Osteoblast (primary cell): ENCODE measurements at places on chromosomes 16 and 17. TPM values are rescaled to one million over a fixed set of nuclear protein-coding genes. Genes with fewer than 3 reads are reported as not detected.
A peak's percentile ranks its signal among the peaks of the same experiment; 100 is the strongest.

DNA sequence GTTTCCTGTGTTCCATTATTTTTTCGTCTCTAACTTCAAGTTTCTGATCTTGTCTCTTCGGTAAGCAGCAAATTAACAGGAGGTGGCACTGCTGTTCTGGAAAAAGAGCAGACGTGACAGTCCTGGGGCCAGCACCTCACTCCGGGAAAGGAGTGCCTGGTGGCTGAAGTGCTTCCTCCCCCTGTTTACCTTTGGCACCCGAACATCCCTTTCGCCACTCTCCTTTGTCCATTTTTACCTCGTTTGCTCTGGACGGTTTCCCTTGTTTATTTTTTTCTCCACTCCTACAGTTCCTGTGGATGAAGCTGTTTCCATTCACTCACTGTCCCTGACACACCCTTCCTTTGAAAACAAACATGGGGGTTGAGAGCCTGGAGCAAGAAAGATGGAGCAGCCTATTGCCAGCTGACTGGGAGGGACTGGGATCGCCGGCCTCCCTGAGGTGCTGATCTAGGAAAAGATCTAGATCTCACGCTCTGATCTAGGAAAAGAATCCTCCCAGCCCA, 12.6 kb downstream of the SAP30BP start:
- no peaks in the 10 kb centered on the region for H3K27me3 ChIP-seq
- no peak overlapping the region for H3K4me3 ChIP-seq
- peaks cover 39% of the 10 kb centered on the region for H3K4me1 ChIP-seq

GRCh38 chr16:4746991-4747574, 12.7 kb downstream of the DNAAF8 start:
- H3K4me1 ChIP-seq = no peaks in the 10 kb centered on the region
- peak; percentile 82 for DNase-seq
- H3K27ac ChIP-seq = no peak overlapping the region
- H3K36me3 ChIP-seq = peaks cover 8% of the 10 kb centered on the region
- no peak overlapping the region for H3K4me3 ChIP-seq
- no peaks in the 10 kb centered on the region for H3K27me3 ChIP-seq

GRCh38 chr16:51129105-51129504, 22.0 kb downstream of the SALL1 start:
- no peak overlapping the region for H3K27ac ChIP-seq
- no peaks in the 10 kb centered on the region for H3K27me3 ChIP-seq
- H3K36me3 ChIP-seq = no peaks in the 10 kb centered on the region

DNA sequence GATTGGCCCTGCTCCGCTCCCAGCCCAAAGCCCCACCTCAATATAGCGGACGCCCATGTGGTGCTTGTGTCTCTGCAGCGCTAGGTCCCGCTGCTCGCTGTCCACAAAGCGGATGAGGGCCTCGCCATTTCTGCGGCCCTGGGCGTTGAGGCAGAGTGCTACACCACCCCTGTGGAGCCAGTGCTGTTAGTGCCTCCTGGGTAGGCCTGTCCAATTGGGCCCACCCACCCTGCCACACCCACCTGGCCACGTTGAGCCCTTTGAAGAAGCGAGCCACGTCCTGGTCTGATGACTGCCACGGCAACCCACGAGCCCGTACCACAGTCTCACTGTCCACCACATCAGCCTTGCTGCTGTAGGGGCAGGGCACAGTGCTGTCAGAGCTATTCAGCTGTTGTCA, 3.6 kb downstream of the ESRP2 start:
- H3K27ac ChIP-seq = no peak overlapping the region
- DNase-seq = peak; percentile 74
- no peaks in the 10 kb centered on the region for H3K36me3 ChIP-seq
- no peaks in the 10 kb centered on the region for H3K27me3 ChIP-seq

The GNG13 gene
- not detected in 2 replicates for total RNA-seq
